ENCODE measurements at places on chromosomes 16 and 17.

DNA sequence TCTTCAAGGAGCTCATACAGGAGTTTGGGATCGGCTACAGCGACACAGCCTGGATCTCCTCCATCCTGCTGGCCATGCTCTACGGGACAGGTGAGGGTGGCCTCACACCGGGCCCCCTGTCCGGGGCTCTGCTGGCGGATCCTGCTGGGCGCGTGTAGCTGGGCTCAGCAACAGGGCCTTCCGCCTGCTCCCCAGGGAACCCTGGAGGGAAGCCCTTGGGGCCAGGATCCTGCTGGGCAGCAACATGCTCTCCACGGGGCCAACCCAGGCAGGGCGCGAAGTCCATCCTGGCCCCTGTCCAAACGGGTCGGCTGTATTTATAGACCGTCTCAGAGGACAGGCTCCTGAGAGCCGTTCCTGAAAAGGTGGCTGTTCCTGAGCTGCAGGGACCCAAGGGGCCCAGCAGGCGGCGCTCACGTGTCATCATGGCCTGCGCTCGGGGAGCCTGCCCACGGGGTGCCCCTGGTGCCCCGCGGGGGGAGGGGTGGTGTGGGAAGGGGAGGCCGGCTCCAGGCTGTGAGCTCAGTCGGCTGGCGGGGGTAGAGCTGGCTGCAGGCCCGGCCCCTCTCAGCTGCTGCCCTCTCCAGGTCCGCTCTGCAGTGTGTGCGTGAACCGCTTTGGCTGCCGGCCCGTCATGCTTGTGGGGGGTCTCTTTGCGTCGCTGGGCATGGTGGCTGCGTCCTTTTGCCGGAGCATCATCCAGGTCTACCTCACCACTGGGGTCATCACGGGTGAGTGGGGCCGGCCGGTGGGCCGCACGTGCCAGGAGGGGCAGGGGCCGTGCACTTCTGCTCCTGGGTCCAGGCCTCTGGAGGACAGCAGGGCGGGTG, 7.5 kb downstream of the SLC16A3 start:
- DNase-seq = peak; percentile 74

DNA sequence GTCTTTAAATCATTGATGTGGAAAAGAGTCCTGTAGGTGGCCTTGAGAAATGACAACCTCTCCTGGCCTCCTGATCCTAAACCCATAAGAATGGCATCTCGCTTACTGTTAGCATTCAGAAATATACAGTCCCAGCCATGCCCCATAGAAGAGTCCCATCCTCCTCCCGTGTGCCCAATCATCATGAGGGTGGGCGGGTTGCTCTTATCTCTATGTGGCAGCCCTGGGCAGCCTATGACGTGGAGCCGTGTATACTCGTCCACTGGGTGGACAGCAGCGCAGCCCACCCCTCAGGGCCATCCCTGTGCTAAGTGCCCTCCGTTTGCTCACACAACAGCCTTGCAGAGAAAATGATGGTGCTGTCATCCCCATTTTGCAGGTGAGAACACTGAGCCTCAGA, 105.3 kb downstream of the AMFR start:
- DNase-seq = no peak

DNA sequence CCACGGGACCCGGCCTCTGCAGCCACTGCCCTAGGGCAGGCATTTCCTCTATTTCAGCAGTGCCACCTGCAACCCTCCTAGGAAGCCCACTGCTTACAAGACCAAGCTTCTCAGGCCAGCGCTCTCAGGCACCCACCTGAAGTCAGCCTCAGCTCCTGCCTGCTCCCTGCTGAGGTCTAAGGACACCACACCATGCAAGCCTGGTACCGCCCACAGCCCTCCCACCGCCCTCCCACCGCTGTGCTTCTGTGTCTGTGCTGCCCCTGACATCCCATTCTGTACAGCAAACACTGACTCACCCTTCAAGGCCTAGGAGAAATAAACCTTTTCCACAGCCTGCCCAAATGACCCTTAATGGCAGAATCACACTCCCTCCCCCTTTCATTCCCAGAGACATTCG, 6.3 kb downstream of the CLUH start:
- DNase-seq = no peak

- DNase-seq = no peak
Observed at GRCh38 chr17:73733517-73733916, 89.3 kb upstream of the SDK2 start.

DNA sequence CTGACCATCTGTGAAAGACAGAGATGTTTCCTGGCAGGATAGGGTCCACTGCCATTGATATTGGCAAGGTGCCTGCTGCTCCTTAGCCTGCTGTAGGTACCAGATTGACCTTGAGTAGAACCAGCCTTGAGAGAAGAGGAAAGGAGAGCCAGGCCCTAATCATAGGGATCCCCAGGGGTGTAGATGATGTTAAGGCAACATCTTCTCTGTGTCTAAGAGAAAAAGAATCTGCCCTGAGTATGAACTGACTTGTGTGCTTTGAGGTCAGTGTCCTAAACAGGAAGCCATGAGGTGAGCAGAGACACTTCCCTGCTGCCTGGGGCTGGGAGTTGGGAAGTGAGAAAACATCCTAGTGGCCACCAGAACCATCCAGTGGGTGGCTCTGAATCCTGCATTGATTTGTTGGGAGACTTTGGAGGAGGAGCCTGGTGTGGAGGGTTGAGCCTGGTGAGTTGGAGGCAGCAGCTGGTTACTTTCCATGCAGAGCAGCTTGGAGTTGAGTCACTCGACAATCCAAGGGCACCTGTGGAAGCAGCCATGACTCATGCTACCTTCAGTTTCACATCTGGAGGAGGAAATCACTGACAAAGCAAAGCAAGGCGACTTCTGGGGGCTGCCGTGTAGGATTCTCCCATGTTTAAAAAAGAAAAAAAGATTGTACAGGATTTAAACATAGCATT, 47.8 kb downstream of the BMERB1 start:
- DNase-seq = no peak

DNA sequence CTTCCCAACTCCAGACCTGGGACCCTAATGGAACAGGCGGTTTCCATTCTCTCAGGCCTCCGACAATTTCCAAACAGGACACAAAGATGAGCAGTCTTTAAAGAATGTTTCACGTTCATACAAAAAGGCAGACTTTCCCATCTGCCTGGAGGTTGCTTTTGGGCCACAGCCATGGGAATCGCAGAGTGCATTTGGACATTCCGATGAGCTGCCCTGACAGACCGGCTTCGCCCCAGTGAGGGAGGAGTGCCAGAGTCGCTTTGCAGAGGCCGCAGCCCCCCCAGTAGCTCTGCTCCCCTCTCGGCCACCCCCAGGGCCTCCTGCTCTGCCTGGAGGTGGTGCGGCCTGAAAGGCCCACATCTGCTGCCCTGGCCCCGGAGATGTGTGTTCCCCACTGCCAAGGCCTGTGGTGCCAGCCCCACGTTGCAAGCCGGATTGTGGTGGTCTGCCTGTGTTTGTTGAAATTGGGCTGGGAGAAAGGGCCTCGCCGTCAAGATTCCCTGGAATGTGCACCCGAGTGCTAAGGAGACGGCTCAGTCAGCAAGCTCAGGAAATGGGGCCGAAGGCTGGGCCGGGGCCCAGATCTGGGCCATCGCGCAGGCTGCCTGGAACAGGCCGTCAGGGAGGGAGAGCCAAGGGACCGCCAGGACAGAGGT, 89.8 kb downstream of the C16orf95 start:
- DNase-seq = no peak

DNA sequence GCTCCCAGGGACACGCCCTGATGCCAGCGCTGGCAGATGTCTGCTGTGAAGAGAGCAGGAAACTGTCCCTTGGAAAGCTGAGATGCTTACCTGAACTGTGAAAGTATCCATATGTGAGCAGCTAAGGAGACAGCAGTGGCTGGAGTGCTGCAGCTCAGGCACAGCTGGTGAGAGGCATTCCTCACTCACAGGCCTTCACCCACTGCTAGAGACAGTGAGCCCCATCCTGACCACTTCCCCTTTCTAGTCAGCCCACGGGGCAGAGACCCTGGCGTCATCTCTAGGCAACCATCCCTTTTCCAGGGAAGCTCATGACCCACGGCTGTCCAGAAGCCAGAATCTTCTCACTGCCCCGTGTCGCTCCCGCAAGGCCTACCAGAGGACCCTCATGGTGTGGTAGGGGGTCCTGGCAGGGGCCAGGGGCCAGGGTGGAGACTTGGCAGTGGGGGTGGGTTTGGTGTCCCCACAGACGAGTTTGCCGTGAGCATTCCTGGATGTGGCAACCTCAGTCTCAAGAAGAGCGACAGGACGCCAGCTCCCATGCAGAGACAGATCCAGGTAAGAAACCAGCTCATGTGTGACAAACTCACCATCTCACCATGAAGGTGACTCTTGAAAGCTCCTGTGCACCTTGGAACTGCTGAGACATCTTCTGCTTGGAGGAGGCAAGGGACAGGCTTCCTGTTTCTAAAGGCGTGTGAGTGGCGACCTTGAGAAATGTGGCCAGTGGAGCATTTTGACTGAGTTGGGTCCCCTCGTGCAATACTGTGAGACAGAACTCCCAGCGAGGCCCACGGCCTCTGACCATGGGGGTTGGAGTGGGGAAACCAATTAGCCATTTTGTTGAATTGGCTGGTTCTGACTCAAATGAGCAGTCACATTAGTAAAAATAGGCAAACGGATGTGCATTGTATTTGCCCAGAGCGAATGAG, at the start of gene SCIMP:
SCIMP (minus strand) TSS at position 216 of the 932 bp plus-strand sequence; CDS start at position 111, 105 bp downstream.
- peak; percentile 26 for DNase-seq

GRCh38 chr16:5447734-5448133, 350.1 kb upstream of the EEF2KMT start:
- peak; percentile 14 for DNase-seq

- no peak for DNase-seq
Observed at GRCh38 chr16:2154533-2155090, 970 bp upstream of the TRAF7 start.

GRCh38 chr17:63029541-63029940, 63.5 kb downstream of the TANC2 start:
- no peak for DNase-seq

DNA sequence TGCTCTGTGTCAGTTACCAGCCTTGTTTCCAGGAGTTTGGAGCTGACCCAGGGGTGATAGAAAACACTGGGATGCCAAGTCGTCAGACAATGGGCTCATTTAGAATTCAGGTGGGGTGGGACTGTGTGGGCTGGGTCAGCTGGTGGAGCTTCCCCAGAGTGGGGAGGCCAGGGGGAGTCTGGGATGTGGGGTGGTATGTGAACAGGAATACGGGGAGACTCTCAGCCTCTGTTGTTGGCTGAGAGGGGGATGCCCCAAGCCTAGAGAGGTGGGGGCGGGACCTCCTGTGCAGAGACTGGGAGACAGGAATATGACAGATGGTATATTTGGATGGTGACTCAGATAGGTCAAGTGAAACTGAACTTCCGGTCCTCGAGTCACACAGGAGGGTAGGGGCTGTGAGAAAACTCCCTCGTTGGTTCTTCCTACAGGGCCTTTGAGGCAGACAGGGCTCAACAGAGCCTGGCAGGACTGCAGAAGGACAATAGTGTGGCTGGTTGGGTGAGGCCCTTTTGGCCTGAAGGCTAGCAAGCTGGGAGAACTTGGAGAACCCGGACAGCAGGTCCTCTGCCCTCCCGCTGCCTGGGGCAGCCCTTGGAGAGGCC, 23.7 kb downstream of the CDH1 start:
- DNase-seq = no peak

- no peak for DNase-seq
Observed at GRCh38 chr17:2798678-2799077, 2.4 kb downstream of the RAP1GAP2 start.

GRCh38 chr17:17819561-17819995, 17.2 kb downstream of the SREBF1 start:
- DNase-seq = no peak

DNA sequence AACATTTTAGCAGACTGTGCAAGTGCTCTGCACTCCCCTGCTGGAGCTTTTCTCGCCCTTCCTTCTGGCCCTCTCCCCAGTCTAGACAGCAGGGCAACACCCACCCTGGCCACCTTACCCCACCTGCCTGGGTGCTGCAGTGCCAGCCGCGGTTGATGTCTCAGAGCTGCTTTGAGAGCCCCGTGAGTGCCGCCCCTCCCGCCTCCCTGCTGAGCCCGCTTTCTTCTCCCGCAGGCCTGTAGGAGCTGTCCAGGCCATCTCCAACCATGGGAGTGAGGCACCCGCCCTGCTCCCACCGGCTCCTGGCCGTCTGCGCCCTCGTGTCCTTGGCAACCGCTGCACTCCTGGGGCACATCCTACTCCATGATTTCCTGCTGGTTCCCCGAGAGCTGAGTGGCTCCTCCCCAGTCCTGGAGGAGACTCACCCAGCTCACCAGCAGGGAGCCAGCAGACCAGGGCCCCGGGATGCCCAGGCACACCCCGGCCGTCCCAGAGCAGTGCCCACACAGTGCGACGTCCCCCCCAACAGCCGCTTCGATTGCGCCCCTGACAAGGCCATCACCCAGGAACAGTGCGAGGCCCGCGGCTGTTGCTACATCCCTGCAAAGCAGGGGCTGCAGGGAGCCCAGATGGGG, 3.1 kb downstream of the GAA start:
- no peak for DNase-seq

DNA sequence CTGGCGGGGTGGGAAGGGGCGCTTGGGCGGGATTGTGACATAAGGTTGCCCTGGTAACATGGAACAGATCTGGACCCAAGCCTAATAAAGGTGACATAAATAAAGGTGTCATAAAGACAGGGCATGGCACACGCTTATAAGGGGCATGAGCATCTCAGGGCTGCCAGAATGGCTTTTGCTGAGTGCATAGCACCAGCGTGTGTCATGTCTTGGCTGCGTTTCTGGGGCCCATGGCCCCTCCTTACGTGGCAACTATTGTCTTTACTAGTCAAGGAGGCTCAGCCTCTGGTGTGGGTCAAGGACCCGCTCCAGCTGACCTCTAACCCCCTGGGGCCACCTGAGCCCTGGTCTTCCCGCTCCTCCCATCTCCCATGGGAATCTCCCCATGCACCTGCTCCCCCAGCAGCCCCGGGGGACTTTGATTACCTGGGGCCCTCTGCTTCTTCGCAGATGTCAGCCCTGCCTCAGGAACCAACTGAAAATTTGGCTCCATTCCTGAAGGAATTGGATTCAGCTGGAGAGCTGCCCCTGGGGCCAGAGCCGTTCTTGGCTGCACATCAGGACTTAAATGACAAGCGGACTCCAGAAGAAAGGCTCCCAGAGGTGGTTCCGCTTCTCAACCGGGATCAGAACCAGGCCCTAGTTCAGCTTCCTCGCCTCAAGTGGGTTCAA, 13.9 kb downstream of the LRRC37B start:
- no peak for DNase-seq
